ENCODE measurements at places on chromosomes 5 and 9.

GRCh38 chr5:180213256-180213600 lies 4.2 kb upstream of the RASGEF1C start:
- DNase-seq = no peak

- no peak for DNase-seq
Observed at GRCh38 chr5:4180703-4181102, 585.1 kb downstream of the IRX1 start.

GRCh38 chr9:72827950-72828731 lies 124.7 kb downstream of the ALDH1A1 start:
- DNase-seq = no peak

- DNase-seq = no peak
Observed at GRCh38 chr5:150289551-150290390, at the start of gene CAMK2A. CAMK2A (minus strand) TSS chr5:150289773; CDS start chr5:150289625, 148 bp downstream.

- no peak for DNase-seq
Observed at GRCh38 chr9:126620478-126620877, 6.8 kb downstream of the LMX1B start.

- DNase-seq = peak; percentile 50
Observed at GRCh38 chr9:78363221-78363620, 66.3 kb downstream of the PSAT1 start.

All from stromal cell of bone marrow (primary cell).